ENCODE measurements at places on chromosomes 6 and 20.

GRCh38 chr6:111668410-111668809 lies 62.7 kb upstream of the TRAF3IP2 start:
- no peak for DNase-seq

- DNase-seq: no peak
These were observed 93.9 kb upstream of the HEY2 start for GRCh38 chr6:125655511-125655910.

DNA sequence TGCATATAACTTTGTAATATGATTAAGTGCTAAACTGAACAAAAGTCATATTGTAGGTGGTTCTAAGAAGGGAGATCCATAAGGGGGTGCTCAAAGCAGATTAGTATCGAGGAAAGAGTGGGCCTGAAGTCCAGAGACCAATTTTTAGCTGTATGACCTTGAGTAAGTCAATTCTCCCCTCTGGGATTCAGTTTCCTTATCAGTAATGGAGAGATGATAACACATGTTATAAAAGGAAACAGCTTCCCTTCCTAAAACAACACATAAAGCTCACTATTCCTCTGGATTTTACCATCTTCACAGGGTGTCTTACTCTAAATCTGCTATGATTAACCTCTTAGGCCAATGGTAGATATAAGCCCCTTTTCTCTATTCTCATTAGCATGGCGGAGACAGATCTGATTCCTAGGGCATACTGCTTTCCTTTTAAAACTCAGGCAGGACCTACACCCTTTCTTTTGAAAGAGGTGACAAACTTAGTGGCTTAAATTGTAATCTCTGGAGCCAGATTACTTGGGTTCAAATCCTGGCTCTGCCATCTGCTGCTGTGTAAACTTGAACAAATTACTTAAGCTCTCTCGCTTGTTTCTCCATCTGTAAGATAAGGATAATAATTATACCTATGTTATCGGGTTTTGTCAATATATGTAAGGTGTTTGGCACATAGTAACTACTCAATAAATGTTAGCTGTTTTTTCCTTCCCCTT lies 39.5 kb downstream of the ACSS2 start:
- no peak for DNase-seq

DNA sequence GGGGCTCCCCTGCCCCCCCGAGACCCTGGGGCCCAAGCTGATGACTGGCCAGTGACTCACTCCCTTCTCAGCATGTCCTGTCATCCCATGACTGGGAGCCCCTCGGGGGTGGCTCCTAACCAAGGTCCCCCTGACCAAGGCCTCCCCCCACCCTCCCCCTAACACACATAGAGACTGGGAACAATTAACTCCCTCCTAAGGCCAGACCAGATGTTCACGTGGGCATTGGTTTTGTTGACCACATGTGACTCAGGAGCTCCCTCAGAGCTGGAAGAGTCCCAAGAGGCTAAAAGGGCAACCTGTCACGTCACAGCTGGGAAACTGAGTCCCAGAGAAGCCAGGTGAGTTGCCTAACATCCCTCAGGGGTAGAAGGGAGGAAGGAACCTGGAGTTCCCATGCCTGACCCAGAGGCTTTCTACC lies 10.6 kb upstream of the CCN5 start:
- no peak for DNase-seq

DNA sequence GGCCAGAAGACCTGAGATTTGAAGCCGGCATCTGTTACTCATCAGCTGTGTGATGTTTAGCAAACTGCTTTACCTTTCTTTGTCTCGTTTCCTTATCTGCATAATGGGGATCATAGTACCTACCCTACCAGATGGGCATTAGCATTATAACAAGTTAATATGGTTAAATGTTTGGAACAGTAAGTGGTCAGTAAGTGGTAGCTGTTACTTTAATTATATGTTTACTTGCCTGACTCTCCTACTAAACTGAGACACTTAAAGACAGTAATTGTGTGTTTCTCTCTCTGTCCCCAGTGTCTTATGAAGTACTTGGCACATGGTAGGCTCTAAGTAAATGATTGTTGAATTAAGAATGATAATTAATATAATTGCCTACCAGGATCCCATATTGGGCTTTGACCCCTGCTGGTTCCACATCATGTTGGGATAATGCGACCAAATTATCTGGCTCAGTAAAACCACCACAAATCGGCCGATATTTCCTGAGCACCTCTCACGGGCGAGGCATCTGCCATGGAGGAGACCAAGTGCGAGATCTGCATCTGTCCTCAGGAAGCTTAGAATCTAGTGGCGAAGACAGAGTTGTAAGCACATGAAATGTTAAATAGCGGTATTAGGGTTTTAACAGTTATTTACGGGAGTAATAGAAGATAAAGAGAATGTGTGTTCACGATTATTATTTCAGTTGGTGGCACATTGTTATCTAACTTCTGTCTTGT lies 31.4 kb downstream of the PTK7 start:
- no peak for DNase-seq

DNA sequence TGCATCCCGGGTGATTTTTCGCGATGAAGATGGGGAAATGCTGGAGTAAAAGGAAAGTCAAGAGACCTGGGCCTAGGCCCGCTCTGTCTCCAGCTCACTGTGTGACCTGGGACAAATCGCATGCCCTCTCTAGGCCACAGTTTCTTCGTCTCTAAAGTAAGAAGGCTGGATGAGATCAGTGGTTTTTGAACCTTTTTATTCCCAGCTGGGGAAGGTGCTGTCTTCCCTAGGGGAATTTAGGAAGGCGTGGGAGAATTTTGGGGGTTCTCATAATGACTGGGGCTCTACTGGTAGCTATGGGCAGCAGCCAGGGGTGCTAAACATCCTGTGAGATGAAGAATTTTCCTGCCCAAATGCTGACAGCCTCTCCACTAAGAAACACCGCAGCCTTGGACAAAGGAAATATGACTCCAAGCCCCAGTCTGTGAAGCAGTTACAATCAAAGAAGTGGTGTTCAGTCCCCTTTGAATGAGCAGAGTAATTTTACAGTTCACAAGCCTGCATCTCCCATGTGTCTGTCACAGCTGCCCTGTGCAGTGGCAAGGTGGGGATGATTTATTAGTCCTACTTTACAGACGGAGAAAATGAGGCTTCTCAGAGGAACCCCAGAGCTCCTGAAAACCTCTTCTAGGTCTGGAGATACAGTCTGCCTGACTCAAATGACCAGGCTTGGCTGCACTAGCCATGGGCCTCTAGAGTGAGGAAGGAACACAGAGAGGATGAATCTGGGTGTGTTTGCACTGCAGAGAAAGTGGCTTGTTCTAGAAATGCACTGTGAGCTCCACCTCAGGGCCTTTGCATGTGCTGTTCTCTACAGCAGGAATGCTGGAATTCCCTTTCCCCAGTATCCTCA lies 57.2 kb downstream of the RAB44 start:
- no peak for DNase-seq
